SW 1271 (cell line): ENCODE measurements at places on chromosomes 6 and 20.
A peak's percentile ranks its signal among the peaks of the same experiment; 100 is the strongest.

- DNase-seq: peak; percentile 84
Measured at GRCh38 chr6:77457720-77458349, 5.5 kb downstream of the HTR1B start.

DNA sequence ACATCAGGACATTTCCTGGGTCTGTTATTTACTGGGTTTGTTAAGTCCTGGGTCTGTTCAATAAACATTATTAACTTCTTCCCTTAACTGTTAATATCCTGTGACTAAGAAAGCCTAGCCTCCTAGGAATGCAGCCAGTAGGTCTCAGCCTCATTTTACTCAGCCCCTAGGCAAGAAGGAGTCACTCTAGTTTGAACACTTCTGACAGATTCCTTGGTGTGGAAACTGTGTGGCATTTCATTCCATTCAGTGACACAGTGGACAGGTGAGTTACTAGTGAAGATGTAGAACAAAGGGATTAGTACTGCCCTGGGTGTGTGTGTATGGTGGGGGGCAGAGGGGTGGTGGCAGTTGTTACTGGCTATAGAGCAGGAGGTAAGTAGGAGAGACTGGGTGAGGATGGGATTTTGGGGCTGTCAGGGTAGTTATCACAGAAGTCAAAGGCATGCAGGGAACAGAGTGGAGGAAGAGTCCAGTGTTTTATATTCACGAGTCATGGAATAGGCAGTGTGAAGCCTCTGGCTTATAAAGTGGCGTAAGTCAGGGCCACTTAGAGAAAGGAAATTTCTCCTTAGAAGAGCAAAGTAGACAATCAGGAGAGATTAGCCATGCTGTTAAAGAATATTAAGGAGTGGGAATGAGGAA lies 28.4 kb downstream of the RNF182 start:
- DNase-seq: no peak

GRCh38 chr20:38473367-38473795 lies 738 bp downstream of the RALGAPB start:
- DNase-seq: no peak

DNA sequence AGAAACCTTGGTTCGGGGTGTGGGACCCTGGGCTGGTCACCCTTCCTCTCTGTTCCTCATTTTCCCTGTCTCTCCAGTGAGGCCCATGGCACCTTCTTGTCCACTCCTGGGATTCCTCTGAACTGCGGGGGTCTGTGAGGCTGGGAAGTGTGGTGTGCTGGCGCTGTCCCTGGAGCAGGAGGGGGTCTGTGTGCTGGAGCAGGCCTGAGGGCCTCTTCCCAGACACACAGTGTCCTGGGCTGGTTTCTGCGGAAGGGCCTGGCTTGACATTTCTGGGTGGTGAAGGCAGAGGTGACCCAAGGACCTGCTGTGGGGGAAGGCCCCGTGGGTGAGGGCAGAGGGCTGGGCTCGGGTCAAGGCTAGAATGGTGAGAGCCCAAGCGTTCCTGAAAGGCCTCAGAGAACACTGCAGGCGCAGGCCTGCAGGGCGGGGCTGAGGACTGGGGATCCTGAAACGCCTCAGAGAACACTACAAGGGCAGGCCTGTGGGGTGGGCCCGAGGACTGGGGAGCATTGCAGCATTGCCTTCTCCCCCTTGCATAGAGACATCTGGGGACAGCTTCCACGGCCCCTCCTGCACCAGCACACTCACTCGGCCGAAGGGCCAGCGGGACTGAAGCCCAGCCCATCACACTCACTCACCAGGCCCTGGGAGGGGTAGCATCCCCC lies 10.6 kb upstream of the BAK1 start:
- no peak for DNase-seq

- no peak for DNase-seq
Measured at GRCh38 chr20:34089655-34090345, 22.2 kb downstream of the EIF2S2 start.

- DNase-seq: no peak
Measured at GRCh38 chr6:158061709-158062461, 80.2 kb downstream of the SYNJ2 start.

- DNase-seq: no peak
Measured at GRCh38 chr6:150738092-150738629, 127.3 kb upstream of the MTHFD1L start.

- DNase-seq: no peak
Measured at GRCh38 chr6:147204060-147204785, at the start of gene STXBP5. Gene STXBP5 (plus strand): TSS chr6:147204417. CDS start chr6:147204533, 116 bp downstream.

DNA sequence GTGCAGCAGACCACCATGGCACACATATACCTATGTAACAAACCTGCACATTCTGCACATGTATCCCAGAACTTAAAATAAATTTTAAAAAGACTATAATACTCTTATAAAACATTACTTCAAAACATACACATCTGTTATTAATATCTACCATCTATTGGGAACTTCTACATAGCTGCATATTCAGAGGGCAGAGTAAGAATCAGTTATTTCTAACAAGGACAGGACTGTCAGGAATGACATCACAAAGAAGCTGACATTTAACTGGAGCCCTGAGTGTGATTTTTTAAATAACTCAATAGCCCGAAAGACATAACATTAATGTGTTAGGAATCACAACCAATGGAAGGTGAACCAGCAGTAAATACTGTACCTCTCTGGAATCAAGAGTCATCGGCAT lies 276.7 kb upstream of the ECI2 start:
- no peak for DNase-seq

GRCh38 chr6:71902261-71902660 lies 15.9 kb downstream of the RIMS1 start:
- DNase-seq: no peak

GRCh38 chr6:150987371-150987828 lies 121.9 kb downstream of the MTHFD1L start:
- no peak for DNase-seq

- DNase-seq: no peak
Measured at GRCh38 chr6:93728150-93728549, 308.8 kb upstream of the EPHA7 start.

DNA sequence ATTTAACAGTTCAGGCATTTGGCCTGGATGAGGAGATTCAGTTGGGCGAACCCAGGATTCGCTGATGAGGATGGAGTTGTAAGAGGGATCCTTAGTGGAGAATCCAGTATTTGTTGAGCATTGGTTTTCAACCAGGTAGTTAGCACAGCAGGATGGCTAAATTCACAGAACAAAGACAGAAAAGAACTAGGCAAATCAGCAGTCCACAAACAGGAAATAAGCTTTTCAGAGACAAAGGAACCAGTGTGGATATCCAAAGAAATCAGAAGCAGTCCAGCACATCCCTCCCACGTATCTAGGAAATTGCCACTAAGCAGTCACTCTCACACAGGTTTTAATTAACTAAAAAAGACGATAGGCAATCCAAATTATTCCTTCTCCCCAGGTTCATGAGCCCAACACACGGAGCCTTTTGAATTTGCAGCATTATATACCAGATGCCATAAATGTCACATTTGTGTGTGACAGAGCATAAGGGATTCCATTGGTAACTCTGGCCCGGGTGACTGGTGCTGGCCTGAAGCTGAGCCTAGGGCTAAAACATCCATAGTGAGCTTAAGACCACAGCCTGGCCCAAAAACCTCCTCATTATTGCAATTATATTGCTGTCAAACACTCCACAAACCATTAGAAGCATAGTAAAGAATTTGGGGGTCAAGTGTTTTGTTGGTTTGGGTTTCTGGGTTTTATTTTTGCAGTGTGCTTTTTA lies 131.5 kb downstream of the SOBP start:
- no peak for DNase-seq

DNA sequence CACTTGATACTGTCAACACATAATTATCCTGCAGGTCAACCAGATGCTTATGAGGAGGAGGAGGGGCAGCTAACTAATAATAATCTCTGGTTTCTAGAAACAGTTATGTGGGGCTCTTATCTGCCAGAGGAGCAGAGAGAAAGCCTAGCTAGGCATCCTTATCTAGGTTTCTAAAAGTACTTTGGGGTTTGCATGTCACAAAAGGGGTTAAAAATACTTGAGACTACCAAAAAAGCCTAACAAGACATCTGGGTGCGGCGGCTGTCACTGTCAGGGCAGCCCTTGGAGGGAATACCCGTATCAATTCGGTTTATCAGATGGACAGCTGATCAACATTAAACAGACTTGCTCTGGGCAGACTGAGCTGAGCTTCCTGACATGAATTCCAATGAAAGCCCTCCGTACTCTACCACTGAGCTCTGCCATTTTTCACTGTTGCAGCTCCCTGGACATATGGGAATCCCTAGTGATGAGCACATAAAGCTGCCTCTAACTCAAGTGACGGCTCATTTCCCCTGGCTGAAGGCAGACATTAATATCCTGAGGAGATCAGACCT lies 166.6 kb downstream of the PDSS2 start:
- DNase-seq: no peak

GRCh38 chr20:35971981-35972380 lies 3.6 kb downstream of the CNBD2 start:
- no peak for DNase-seq
